Nucleus accumbens (tissue), 56 donors: ENCODE measurements at places on chromosomes 7 and 10.
A peak's percentile ranks its signal among the peaks of the same experiment; 100 is the strongest.

DNA sequence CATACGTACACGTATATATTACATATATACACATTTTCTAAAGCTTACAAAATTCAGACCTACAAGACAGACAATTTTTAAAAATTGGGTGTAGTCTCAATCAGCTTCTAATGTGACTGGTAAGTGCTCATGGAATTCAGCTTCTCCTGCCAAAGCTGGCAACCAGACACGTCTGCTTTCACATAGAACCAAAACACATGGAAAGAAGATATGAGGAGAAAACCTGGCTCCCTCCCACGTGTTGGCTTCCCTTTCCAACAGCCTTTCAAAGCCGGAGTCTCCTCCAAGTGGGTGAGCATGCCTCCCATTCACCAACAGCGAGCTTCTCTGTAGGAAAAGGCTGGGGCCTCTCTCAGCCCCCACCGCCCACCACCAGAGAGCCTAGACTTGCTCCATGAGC lies 33.4 kb downstream of the CDCA7L start:
- no peak for DNase-seq

DNA sequence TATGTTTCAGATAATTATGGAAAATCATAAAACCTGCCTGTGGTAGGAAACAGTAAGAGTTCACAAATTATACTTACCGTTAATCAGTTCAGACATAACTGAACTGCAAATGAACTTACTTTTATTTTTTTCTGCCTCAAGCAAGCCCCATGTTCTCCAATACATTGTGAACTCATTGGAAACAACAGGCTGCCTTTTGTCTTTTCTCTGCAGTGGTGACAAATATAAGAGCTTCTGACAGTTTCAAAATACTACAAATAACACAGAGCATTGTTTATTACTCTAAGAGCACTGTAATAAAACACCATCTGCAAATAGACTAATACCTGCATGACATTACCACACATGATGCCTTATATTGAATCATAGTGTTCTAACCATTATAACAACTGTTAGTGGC lies 94.0 kb upstream of the CDCA7L start:
- DNase-seq = no peak

GRCh38 chr7:154568346-154568745 lies 434.6 kb downstream of the PAXIP1 start:
- DNase-seq = peak; percentile 24

DNA sequence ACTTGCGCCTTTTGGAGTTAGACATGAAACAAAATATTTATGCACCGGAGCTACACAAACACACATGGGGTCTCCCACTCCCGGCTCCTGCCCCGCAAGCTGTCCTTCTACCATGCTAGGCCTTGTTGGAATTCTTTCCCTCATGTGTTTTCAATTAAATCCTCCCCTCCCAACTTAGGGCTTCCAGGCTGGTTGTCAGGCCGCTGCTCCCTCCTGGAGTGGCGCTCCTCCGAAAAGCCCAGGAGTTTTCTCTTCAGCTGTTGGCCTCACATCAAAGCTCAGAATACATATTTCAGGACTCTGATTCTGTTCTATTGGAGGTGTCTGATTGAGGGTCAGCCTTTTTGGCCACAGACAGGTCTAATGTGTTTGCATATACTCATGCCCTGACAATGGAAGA lies 113.3 kb downstream of the FANK1 start:
- no peak for DNase-seq

GRCh38 chr10:7475939-7476338 lies 65.1 kb upstream of the SFMBT2 start:
- no peak for DNase-seq

DNA sequence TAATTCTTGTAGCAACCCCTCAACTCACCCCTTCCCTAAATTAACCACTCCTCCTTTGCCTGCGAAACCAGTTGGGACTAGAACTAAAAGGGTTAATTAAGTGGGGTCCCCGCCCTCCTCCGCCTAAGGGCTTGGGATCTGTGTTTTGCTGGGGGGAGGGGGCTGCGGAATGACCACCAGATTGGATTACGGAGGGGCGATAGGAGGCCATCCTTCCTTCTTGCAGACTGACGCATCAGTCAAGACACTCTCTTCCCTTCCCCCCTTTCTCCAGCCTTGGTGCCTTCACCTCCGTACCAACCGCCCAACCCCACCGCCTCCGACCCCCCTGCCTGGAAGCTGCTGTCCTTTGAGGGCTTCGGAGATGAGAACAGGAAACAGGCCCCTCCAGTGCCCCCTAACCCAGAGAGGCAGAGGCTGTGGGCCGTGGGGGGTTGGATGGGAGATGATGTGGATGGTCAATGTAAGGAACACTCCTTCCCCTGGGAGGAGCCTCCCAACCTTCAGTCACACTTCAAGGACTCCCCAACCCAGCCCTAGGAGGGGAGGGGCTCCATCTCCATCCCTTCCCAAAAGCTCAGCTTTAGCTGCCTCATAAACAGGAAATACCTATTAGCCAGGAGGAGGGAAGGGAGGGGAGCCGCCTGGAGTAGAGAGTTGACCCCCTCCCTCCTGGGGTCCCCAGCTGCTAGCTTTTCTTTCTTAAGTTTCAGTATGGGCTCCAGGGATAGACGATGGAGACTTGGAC lies 997 bp upstream of the LDB1 start:
- DNase-seq = peak; percentile 71

- no peak for DNase-seq
Observed at GRCh38 chr7:7228967-7229366, 46.6 kb downstream of the C1GALT1 start.

- no peak for DNase-seq
Observed at GRCh38 chr7:2301511-2301863, 12.8 kb downstream of the SNX8 start.

DNA sequence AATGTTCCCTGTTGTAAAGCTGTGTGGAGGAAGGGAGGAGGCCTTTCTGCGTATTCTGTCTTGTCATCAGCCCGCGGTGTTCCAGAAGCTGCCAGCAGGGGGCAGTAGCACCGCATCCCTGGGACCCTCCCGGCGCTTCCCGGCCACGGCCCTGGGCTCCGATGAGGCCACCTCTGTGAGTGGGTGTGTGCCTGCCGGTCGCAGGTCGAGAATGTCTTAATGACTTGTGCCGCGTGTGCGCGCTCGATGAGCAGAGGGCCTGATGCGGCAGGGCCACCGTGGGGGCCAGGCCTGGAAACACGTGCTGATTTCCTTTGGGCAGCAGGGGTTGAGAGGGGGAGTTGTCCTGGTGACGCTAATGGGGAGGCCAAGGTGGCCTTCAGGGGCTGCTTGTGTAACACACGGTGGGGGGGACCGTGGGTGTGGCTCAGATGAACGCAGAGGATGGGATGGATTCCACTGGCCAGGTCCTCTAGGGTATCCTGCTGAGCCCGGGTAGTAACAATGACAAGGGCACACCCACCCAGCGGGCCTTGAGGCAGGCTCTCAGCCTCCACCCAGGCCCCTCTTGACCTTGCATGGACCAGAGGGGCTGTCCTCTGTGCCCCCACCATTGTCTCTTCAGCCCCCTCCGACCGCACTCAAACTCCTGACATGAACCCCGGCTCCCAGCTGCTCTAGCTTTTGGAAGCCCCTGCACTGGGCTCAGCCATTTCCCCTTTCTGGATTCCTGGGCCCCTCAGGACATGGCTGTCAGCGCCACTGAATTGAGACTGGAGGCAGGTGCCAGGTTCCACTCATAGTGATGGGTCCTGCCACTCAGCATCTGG lies 135.9 kb upstream of the PODXL start:
- no peak for DNase-seq

- DNase-seq = no peak
Observed at GRCh38 chr10:5818894-5819293, 5.7 kb upstream of the GDI2 start.

DNA sequence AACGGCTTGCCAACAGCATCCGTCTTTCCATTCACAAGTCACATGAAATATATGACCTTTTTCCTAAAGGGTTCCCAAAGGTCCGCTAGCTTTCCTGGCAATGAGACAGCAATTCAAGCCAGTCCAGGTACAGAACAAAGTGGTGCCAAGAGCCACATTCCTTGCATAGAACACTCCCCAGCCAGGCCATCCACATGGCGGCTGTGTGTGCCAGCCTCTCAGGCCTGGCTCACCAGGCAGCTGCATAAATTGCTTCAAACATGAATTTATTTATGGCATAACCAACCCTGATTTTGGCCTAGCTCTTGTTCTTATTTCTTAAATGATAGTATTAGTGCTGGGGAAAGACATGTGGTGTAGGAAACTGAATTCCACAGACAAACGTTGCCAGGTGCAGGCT lies 63.7 kb upstream of the CREB5 start:
- DNase-seq = no peak
